ENCODE measurements at places on chromosomes 1 and 21. TPM values are rescaled to one million over a fixed set of nuclear protein-coding genes. Genes with fewer than 3 reads are reported as not detected.

GUCA2A gene
- not detected for total RNA-seq

DNA sequence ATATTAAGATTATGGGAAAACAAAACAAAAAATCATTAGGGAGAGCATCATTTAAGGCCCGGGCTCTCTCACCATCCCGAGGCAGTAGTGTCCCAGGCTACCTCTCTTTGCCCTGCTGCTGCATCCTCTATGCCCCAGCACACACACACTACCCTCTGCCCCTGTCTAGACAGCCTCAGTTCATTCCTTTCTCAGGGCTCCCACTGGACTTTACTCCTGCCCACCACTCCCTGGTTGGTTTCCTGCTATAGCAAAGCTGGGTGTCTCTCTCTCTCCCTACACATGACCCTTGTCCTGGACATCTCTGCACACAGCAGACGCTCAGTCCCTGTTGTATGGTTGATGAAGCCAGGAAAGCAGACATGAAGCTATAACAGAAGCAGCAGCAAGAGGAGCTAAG, 30.7 kb downstream of the GNG12 start:
- H3K27ac ChIP-seq, result no peak overlapping the region
- no peaks in the 10 kb centered on the region for H3K27me3 ChIP-seq
- H3K4me1 ChIP-seq, result peaks cover 9% of the 10 kb centered on the region
- no peaks in the 10 kb centered on the region for H3K36me3 ChIP-seq

GRCh38 chr21:44947930-44948331, 8.1 kb downstream of the SLX9 start:
- H3K36me3 ChIP-seq, result no peaks in the 10 kb centered on the region
- H3K4me1 ChIP-seq, result no peaks in the 10 kb centered on the region
- no peak for DNase-seq
- no peak overlapping the region for H3K27ac ChIP-seq
- H3K4me3 ChIP-seq, result no peak overlapping the region
- H3K27me3 ChIP-seq, result no peaks in the 10 kb centered on the region

GRCh38 chr1:36934061-36934460, 100.3 kb downstream of the GRIK3 start:
- no peaks in the 10 kb centered on the region for H3K36me3 ChIP-seq
- H3K4me1 ChIP-seq, result no peaks in the 10 kb centered on the region
- no peak for DNase-seq
- H3K27ac ChIP-seq, result no peak overlapping the region
- H3K27me3 ChIP-seq, result no peaks in the 10 kb centered on the region
- no peak overlapping the region for H3K4me3 ChIP-seq

GRCh38 chr1:17611991-17612390, 72.5 kb downstream of the ARHGEF10L start:
- H3K27ac ChIP-seq, result no peak overlapping the region
- no peaks in the 10 kb centered on the region for H3K36me3 ChIP-seq
- DNase-seq, result no peak
- H3K27me3 ChIP-seq, result no peaks in the 10 kb centered on the region
- no peak overlapping the region for H3K4me3 ChIP-seq

All from tibial nerve (tissue), 4 donors.